ENCODE measurements at places on chromosomes 3 and 15.

GRCh38 chr3:168933614-168934013 is 729.9 kb downstream of the MECOM start:
- DNase-seq: no peak

- DNase-seq: no peak
Measured at GRCh38 chr3:186368717-186369116, 6.7 kb upstream of the DGKG start.

DNA sequence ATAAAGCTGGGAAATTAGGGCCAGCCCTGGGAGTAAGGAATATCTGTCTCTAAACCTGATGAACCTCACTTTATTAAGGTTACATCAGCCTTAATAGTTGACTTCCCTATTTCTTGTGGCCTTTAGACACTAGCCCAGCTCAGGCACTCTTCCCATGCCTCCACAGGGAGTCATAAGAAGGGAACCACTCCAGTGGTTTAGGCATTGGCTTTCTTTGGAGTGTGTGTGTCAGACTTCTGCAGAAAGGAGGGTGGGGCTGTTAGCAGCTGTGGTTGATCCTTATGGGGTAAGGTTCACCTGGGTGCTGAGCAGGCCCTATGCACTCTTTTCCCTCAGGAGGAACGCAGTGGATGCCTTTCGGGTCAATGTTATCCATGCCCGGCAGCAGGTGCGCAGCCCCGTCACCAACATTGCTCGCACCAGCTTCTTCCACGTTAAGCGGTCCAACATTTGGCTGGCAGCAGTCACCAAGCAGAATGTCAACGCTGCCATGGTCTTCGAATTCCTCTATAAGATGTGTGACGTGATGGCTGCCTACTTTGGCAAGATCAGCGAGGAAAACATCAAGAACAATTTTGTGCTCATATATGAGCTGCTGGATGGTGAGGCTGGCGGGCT is 4.0 kb downstream of the AP2M1 start:
- no peak for DNase-seq

DNA sequence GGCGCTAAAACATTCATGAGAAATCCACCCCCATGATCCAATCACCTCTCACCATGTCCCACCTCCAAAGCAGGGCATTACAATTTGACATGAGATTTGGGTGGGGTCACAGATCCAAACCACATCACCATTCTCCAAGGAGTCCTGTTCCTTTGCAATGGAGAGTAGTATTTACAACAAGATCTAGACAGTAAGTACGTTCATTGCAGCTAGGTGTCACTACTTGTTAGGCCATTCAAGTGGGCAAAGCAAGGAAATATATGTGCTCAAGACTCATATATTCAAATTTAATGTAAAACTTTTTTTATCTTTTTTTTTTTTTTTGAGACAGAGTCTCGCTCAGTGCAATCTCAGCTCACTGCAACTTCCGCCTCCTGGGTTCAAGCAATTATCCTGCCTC is 79.3 kb downstream of the AQP9 start:
- no peak for DNase-seq

- no peak for DNase-seq
Measured at GRCh38 chr15:71752604-71753289, 57.6 kb upstream of the NR2E3 start.

DNA sequence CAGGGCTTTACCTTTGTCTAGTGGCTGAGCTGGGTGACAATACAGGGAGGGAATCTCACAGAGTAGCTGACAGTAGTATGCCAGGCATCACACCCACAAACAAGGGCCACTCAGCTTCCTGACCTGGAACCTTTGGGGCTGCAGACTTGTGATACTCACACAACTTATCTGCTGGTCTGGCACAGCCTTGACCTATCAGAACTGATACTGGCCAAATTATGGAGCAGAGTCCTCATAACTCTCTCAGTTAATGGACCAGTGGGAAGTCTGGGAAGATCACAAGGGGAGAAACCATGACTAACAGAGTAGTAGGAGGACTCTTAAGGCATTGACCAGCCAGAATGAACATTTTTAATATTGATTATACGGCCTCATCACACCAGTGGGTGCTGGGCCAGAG is 19.4 kb downstream of the MRPL46 start:
- DNase-seq: no peak

DNA sequence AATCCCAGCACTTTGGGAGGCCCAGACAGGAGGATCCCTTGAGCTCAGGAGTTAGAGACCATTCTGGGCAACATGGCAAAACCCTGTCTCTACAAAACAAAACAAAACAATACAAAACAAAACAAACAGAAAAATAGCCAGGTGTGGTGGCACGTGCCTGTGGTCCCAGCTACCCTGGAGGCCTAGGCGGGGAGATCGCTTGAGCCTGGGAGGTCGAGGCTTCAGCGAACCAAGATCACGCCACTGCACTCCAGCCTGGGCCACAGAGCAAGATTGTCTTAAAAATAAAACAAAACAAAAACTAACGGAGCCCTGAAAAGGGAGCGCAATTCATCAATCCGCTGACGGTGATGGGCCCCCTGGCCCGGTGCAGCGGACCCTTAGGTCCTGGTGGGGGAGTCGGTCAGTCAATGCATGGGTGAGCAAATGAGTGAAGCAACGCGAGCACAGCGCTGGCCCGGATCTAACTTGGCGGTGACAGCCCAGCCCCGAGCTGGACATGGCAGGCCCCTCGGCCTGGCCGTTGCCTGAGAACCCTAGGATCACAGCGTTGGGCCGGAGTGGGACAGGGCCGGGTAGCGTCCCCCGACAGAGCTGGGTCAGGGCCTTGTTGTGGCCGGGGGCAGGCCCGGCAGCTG is 52.4 kb upstream of the BLM start:
- DNase-seq: no peak

DNA sequence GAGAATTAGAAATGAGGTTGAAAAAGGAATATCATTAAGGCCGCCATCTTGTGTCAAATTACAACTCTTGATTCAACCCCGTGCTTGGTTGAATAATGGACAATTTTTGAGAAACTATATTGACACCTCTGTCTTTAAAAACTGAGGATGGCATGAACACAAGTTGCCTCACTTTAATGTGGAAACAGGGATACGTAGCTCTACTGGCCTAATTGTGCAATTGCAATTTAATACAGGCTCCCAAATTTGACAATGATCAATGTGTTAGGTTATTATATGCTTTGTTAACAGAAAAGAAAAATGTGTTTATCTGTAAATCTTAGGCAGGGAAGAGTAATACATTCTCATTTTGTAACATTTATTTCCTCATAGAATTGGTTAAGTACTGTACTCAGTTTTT is 77.1 kb upstream of the MCTP2 start:
- no peak for DNase-seq

DNA sequence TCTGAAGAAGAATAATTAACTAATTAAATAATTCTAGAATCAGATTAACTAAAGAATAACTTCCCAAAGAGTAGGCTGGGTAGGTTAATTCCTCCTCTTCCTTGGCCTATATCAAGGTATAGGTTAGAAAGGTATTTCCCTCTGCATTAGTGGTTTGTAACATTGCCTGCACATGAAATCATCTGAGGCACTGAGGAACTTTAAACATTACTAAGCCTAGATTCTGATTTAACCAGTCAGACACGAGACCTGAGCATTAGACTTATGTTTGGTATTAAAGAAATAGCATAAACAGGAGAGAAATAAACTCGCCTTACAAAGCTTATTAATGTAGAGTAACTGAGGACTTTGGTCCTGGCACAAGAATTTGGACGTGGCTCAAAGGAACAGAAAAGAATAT is 84.2 kb downstream of the FGF7 start:
- no peak for DNase-seq

GRCh38 chr3:127853681-127854080 is 31.4 kb upstream of the MGLL start:
- no peak for DNase-seq

DNA sequence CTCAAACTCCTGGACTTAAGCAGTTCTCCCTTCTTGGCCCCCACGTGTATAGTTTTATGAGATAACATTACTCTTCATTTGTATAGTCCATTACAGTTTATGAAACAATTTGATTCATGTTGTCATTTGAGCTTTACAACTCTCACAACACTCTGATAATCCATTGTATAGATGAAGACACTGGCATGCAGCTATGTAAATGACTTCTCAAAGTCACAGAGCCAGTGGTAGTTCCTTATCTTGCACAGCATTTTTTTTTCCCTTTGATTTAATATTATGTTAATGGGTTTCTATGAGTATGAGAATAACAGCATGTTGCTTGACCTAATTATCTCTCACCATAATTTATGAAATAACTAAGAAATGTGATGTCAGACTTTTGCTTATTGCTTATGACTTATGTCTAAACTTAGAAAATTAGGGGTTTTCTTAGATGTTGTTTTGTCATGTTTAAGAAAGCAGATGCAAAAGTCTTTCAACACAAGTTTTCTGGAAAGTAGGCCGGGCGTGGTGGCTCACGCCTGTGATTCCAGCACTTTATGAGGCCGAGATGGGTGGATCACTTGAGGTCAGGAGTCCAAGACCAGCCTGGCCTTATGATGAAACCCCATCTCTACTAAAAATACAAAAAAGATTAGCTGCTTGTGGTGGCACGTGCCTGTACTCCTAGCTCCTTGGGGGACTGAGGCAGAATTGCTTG is 13.3 kb downstream of the VPS8 start:
- no peak for DNase-seq

DNA sequence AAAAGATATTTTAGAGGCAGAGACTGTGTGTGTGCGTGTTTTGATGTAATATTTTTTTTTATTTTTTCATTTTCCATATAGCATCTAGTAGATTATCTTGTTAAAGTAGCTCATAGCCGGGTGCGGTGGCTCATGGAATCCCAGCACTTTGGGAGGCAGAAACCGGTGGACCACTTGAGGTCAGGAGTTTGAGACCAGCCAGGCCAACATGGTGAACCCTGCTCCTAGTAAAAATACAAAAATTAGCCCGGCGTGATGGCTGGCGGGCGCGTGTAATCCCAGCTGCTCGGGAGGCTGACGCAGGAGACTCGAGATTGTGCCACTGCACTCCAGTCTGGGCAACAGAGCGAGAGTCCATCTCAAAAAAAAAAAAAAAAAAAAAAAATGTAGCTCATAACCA is 1481.2 kb upstream of the CADM2 start:
- DNase-seq: no peak

- no peak for DNase-seq
Measured at GRCh38 chr15:25230442-25230841, 208.4 kb downstream of the UBE3A start.
